ENCODE measurements at places on chromosomes 1 and 21.
A peak's percentile ranks its signal among the peaks of the same experiment; 100 is the strongest.

GRCh38 chr1:37930246-37931101 is 16.4 kb downstream of the INPP5B start:
- DNase-seq: peak; percentile 61

DNA sequence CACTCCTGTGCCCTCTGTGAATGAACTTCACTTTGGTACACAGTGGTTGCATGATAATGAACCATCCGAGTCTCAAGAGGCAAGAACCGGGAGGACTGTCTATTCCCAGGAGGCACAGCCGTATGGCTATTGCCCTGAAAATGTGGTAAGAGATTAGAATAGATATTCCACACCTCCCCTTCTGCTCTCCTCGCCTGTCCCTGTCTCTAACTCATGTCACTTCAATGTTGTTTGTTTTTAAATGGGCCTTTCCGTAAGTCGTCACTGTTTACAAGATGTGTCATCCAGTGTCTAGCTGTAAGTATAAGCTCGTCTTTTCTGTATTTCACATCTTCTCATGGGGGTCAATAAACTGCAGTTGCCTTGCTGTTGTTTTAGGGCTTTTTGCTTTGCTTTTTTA is 122.2 kb downstream of the PATJ start:
- no peak for DNase-seq

DNA sequence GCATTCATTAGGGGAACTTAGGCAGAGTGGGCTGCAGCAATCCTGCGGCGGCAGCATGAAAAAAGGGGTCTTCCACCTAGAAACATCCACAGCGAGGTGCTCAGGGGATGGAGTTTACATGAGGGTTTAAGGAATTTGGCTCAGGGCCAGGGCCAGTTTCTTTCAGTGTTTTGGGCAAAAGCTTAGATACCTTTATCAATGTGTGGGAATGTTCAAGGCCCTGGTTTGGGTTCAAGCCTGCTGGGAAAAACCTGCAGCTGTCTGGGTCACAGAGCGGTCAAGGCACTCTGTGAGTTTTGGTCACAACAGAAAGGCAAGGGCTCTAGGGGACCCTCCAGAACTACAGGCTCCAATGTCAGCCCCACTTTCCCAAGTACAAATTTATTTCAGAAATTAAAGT is 230.3 kb downstream of the DISC1 start:
- no peak for DNase-seq

- DNase-seq: no peak
Observed at GRCh38 chr1:40939320-40940059, 40.0 kb upstream of the CTPS1 start.

DNA sequence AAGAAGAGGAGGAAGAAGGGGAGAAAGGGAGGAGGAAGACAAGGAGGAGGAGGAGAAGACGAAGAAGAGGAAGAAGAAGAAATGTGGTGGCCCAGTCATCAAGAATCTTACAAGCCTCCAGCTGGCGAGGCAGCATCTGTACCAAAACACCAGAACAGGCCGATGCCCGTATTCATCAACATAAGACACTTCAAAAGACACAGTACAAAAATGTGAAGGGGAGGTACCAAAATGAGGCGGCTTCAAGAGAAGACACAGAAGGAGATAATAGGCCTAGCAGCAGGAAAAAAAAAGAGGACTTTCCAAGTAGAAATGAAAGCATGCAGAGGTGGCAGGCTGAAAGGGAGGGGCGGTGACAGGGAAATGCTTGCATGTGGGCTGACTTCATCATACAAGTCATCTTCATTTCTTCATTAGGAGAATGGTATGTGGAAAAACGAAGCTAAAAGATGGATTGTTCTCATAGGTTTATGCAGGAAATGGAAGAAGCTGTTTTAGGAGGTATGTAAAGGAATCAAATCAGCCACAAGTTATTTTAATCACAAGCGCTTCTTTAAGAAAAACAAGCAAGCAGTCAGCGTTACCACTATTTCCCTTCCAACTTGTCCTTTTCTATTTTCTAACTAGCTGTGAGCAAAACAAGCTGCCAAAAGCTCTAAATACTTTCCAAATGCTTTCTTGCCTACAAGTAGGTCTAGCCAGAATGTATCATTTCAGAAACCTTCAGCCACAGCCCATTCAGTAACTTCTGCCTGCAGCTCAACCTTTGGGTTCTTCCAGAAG is 192.3 kb downstream of the SLC45A1 start:
- DNase-seq: no peak

DNA sequence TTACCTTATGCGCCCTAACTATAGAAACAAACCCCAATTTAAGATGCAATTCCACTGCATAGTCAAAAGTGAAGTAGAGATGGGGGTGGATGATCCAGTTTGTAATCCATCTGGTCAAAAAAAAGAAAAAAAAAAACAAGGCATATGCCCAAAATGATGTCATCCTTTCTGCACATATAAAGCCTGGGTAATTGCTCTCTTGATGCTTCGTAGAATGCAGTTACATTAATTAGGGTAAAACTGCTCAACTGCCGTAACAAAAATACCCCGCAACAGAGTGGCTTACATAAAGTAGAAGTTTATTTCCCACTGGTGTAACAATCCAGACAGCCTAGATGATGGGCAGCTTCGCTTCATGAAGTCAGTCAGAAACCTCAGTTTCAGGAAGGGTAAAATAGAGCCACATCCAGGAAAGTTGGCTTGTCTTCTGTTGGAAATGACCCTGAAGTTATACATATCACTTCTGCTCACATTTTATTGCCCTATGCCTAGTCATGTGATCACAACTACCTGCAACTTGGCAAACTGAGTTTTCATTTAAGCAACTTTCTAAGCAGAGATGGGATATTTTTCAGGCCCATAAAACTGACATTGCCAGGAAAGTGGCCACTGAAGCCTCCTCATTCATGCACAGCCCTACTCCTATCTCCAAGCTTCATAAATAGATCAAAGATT is 221.7 kb downstream of the C1orf94 start:
- DNase-seq: no peak

- DNase-seq: no peak
Observed at GRCh38 chr21:45788637-45789506, 145.3 kb downstream of the PCBP3 start.

- peak; percentile 55 for DNase-seq
Observed at GRCh38 chr1:41740630-41741239, 178.0 kb downstream of the HIVEP3 start.

DNA sequence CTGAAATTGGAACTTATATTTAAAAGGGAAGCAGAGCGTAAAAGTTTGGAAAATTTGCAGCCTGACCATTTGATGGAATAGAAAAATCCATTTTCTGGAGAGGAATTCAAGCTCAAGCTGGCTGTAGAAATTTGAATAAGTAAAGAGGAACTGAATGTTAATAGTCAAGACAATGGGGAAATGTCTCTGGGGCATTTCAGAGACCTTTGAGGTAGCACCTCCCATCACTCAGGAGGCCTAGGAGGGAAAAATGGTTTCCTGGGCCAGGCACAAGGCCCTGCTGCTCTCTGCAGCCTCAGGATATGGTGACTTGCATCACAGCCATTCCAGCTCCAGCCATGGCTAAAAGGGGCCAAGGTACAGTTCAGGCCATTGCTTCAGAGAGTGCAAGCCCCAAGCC is 17.6 kb upstream of the TSHB start:
- no peak for DNase-seq

GRCh38 chr21:32437729-32438128 is 25.2 kb downstream of the EVA1C start:
- no peak for DNase-seq

DNA sequence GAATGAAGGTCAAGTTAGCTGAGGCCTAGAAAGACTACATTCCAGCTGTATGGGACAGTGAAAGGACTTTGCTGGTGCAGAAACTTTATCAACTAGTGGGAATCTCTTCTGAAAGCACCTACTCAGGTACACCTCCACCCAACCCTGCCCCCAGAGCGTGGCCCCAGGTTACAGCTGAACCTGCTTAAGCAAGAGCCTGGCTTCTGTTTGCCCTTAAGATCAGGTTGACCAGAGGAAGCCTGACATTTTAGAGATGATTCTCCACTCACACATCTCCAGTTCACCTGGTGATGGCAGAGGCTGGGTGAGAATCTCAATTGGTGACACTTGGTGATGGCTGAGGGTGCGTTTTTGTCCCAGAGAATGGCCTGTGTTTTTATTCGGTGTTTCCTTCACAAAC is 24.0 kb downstream of the ELAPOR1 start:
- no peak for DNase-seq

- DNase-seq: no peak
Observed at GRCh38 chr1:66438501-66438900, 95.5 kb upstream of the SGIP1 start.

DNA sequence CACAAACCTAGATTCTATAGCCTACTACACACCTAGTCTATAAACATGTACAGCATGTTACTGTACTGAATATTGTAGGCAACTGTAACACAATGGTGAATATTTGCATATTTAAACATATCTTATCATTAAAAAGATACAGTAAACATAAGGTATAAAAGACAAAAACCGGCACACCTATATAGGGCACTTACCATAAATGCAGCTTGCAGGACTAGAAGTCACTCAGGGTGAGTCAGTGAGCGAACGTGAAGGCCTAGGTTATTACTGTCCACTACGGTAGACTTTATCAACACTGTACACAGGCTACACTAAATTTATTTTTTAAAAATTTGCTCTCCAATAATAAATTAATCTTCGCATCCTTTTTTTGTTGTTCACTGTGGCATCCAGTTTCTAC is 13.3 kb downstream of the PSMG1 start:
- no peak for DNase-seq
